NCI-H69 (cell line): ENCODE measurements at places on chromosomes 7 and 10.

- DNase-seq: no peak
Observed at GRCh38 chr10:5854131-5854475, 35.6 kb downstream of the ANKRD16 start.

- DNase-seq: peak; percentile 68
Observed at GRCh38 chr7:102097601-102098161, 189.0 kb upstream of the SH2B2 start.

DNA sequence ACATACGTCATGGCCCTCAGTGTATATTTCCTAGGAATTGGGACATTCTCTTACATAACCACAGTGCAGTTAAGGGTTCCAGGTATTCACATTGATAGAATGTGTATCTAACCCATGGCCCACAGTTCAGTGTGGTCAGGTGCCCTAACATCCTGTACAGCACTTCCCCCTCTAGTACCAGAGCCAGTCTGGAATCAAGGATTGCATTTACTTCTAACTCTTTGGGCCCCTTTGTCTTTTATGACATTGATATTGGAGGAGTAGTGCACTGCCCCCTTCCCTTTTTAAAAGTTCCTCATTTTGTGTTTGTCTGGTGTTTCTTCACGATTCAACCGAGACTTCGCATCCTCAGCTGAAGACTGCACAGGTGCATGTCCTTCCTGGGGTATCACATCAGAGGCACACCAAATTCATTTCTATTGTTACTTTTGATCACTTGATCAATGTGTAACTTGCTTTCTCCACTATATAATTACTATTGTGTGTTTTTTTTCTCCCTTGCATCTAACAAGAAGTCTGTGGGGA, 22.4 kb upstream of the NPFFR1 start:
- DNase-seq: no peak

- no peak for DNase-seq
Observed at GRCh38 chr7:77859343-77859742, 60.8 kb downstream of the PHTF2 start.

DNA sequence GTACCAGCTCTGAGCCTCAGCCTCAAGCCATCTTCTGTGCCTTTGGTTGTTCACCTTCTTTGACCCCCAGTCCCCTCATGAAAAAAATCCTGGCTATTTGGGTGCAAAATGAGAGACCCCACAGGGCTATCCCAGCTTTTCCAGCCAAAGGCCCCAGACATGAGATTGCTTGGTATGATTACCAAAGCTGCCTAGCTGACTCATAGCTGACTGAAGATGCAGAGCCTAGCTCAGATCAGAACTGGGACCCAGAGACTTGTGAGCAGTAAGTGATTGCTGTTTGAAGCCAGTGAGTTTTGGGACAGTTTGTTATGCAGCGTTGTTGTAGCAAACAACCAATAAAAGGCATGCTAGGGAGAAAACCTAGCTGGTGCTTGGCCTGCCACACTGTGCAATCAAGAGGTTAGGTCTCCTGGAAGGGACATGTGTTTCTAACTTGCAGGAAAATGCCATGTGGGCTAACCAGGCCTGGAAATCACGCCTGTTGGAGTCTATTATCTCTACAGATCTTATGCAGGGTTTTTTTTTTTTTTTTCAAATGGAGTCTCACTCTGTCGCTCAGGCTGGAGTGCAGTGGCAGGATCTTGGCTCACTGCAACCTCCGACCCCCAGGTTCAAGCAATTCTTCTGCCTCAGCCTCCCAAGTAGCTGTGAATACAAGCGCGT, 48.0 kb upstream of the DAGLB start:
- DNase-seq: no peak

DNA sequence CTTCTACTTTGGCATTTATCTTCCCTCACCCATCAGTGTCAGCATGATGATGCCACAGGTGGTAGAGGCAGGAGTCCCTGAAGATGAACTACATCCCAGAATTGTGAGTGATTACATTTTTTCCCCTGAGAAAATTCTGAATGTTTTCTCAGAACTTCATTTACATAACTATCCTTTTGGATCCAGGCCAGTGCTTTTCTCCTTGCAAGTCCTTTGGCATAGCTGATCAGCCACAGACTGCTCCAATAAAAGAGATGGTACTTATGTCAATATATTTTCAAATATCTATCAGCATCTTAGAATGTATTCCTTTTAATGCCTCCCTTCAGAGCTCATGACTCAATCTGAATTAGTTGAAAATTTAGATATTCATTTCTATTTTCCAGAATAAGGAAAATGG, 135.5 kb downstream of the IQUB start:
- DNase-seq: peak; percentile 48

- DNase-seq: peak; percentile 71
Observed at GRCh38 chr10:101189461-101190401, 39.5 kb downstream of the LBX1 start.

DNA sequence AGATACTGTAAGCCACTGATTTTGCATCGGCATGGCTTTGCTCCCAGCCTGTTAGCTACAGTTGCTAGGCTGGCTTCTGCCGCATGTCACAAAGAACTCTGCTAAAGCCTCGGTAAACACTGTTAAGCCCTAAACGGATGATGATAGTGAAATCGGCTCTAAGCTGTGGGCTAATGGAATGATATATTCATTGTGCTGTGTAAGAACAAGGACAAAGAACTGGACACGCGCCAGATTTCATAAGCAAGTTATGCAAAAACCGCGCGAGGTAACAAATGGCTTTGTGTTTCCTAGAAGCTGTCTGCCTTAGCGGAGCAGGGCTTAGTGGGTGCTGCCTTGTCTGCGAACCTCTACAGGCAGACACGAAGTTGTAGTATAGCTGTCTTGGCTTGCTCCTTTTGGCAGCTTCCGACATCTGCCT, 331.3 kb upstream of the COBL start:
- DNase-seq: peak; percentile 75
